ENCODE measurements at places on chromosomes 2 and 18. TPM values are rescaled to one million over a fixed set of nuclear protein-coding genes. Genes with fewer than 3 reads are reported as not detected.

The MLPH gene
- total RNA-seq, result 0.52 TPM

The TGFA gene
- total RNA-seq, result 0.81 TPM

- DNase-seq, result no peak
These were observed 459.8 kb downstream of the METTL4 start for GRCh38 chr18:2111456-2111855.

- peak; percentile 72 for DNase-seq
These were observed 25.0 kb downstream of the SERPINB8 start for GRCh38 chr18:63994783-63995399.

- DNase-seq, result no peak
These were observed 28.3 kb downstream of the MTHFD2 start for GRCh38 chr2:74226648-74227213.

- DNase-seq, result no peak
These were observed 31.4 kb downstream of the EIF2AK2 start for GRCh38 chr2:37125416-37125815.

- no peak for DNase-seq
These were observed 852.0 kb downstream of the BCL11A start for GRCh38 chr2:59701271-59701994.

The GRP gene
- total RNA-seq, result not detected

Data from adrenal gland (tissue), 19 donors.